AG08396 (cell line): ENCODE measurements at places on chromosomes 1 and 21.

DNA sequence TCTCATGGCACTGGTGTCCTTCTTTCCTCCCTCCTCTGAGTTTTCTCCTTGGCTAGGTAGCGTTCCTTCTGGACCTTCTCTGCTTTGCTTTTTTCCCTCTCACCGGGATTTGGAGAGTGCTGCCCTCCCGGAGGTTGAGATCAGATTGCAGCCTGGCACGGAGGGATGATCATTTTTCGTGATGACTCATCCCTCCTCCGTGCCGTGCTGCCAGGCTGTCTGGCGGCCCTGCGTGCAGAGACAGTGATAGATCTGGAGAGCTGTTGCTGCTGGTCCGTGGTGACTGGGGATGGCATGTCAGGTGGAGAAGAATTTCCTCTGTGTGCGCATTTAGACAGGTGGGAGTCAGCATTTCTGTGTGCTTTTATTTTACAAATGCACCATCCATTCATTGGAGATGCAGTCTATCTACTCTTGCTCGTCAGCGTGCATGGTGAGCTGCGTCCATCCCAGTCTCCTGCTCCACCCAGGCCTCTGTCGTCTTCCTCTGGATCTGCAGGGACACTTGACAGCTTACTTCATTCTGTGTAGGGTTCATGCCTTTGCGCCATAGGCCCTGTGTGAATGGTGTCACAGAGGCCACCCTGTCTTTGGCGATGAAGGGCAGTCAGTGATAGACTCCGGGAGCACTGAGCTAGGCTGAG, 104.4 kb downstream of the PCBP3 start:
- peak; percentile 69 for DNase-seq

GRCh38 chr21:43859747-43860214, 5.2 kb upstream of the AGPAT3 start:
- DNase-seq = no peak

GRCh38 chr21:25457411-25457810, 149.9 kb downstream of the MRPL39 start:
- peak; percentile 32 for DNase-seq

GRCh38 chr1:47906009-47906432, 91.2 kb downstream of the TRABD2B start:
- DNase-seq = no peak

DNA sequence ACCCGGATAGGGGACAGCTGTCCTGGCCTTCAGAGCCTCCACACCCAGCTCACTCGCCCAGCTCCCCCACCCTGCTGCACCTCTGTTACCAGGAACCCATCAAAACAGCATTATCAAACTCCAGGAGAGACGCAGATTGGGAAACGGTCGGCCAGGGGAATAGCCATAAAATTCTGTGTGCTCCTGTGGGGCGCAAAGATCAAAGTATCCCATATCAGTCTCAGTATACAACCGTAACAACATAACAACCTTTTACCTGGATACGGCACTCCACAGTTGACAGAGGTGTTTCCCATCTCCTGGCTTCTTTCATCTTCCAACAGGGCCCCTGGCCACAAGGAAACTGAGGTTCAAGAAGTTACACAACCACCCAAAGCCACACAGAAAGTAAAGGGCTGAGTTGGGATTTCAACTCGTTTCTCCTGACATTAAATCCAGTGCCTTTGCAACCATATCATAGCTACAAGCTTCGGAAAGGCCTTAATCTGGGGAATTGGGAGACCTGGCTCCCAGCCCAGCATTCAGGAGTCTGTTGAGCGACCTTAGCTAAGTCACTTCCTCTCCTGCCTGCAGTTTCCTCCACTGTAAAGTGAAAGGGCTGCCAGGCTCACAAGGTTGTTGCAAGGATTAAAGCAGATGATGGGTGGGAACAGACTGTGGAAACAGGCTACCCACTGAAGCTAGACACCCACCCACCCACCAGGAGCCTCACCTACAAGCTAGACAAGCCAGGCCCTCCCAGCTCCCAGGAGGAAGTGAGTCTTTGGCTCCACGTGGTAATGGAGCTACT, 8.1 kb upstream of the EPHB2 start:
- no peak for DNase-seq

DNA sequence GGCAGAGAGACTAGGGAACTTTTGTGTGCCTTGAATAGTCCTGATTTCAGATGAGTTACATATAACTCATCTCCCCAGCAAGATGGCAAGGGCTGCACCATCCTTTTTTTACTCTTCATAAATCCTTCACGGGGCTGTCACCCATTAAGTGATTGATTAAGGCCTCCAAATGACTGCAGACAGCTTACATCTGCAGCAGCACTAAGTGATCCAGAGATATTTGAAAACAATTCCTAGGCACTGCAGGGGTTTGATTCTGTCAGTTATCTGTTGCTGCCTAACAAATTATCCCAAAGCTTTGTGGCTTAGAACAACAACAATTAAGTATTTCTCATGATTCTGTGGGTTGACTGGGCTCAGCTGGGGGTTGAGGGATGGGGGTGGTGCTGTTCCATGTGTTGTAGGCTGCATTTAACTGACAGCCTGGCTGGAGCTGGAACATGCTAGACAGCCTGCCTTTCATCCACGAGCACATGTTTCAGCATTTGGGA, 19.3 kb downstream of the TEX38 start:
- no peak for DNase-seq

DNA sequence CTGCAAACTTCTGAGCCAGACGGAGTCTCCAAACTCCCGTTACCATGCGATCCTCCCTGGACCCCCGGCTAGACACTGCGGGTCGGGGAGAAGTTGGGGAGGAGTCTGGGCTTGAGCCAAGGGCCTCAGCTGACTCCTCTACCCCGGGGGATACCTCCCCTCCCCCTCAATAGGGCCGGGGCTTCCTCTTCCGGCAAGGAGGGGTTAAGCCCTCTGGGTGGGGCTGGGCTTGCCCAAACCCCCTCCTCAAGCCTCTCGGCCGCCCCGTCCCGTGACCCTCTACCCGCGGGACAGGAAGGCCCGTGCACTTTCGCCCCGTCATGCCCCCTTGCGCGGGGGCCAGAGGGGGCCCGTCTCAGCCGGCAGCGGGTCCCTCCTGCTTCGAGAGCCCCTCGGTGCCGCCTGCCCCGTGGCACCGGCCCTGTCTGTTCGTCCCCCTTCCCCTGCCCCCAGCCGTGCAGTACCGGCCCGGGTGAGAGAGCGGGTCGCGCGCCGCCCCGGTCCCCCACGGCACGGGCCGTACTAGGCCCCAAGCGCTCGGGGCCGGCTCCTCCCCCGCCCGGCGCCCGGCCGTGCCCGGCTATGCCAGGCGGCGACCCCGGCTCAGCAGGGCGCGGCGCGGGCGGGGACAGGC, 652 bp downstream of the ARL8A start:
- peak; percentile 73 for DNase-seq

DNA sequence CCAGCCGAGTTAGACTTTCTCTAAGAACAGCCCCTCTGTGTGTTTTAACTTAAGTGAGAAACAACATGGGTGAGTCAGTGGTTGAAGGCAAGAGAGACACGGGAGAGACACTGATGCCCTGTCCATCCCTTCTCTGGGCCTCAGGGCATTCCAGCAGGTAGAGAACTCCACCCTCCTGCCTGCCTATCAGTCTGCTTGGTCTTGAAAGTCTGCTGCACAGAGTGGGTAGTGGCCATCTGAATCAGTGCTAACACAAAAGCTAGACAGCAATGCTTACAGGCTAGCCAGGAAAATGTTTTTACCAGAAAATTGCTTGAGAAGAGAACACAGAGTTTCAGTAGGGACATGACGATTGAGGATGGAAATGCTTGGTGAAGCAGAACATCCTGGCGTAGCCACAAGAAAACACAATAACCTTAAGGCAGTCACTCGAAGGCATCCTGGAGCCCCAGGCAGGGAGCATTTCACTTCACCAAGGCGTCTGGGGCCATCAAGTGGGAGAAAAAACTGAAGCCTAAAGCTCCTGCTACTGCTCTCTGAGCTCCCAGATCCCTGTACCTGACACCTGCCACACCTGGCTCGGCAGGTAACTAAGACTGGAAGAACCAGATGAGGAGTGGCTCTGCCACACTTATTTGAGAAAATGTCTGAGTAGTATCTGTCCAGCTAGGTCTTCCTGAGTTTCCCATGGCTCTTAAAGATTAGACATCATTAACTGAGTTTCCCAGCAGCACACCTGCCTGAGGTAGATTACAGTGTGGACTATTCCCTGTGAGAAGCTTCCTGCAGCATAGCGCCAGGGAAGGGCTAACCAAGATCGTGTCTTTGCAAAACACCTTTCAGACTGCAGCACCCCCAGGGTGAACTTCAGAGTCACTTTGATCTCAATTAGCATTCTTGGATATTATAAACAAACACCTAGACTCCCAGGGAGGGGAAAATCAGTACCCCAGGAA, 18.1 kb upstream of the LBR start:
- no peak for DNase-seq

DNA sequence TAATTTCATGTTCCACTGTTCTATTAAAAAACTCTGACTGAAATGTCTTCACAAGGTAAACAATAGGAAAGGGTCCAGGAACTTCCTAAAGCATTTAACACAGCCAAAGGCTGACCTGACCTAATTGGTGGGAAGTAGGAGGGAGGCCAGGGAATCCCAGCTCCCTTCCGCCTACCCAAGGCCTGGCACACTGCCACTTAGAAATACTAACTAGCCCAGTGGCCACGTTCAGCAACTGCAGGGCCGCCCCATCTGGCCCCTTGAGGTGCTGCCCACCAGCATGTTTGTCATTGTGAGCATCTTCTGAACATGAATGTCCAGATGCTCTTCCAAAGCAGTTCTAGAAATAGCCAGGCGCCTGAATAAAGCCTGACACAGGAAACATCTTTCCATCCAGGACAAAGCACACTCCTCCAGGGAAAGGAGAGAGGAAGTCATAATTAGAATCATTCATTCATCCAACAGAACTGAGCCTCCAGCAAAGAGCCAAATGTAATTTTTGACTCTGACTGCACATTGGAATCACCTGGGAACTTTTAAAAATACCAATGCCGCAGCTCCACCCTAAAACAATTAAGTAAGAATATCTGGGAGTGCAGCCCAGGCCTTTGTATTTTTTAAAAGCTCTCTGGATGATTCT, 44.6 kb upstream of the BCL9 start:
- DNase-seq = peak; percentile 49

GRCh38 chr1:179883040-179883744, 1.1 kb downstream of the TOR1AIP1 start:
- DNase-seq = peak; percentile 44

GRCh38 chr1:154878371-154879037, 8.4 kb upstream of the KCNN3 start:
- DNase-seq = peak; percentile 77

- DNase-seq = peak; percentile 60
Observed at GRCh38 chr1:1307261-1307922, 338 bp downstream of the ACAP3 start.

- DNase-seq = no peak
Observed at GRCh38 chr1:119302011-119302410, 66.6 kb upstream of the HAO2 start.
